Suppressor macrophage (primary cell): ENCODE measurements at places on chromosomes 3 and 15.

DNA sequence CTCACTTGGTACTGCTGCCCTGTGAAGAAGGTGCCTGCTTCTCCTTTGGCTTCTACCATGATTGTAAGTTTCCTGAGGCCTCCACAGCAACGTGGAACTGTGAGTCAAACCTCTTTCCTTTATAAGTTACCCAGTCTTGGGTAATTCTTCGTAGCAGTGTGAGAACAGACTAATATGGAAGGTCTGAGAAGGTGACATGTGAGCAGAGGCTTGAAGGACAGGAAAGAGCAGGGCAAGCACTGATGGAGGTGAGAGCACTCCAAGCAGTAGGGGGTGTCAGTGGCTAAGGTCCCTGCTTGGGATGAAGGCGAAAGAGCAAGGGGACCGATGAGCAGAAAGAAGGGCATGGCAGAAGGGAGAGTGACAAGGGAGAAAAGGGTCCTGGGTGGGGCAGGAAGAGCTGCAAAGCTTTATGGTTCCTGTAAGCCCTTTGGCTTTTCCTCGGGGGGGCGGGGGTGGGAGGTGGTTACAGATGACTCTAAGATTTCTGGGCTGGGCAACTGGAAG, 3.5 kb downstream of the EIF4E3 start:
- DNase-seq, result peak; percentile 23

DNA sequence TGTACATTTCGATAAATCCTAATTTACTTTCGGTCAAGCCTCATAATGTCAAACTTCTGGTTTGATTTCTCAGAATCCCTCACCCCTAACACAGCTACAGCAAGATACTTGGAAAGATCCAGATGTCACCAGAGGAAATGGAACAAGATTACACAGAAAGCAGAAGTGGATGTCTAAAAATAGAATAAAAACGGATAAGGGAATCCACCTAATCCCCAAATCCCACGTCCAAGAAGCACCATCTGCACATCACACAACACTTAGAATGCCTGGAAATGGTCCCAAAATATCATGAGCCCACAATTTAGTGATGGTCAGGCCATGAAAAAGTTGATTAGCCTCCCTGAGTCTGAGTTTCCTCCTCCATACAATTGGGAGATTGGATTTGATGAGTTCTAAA, 61.7 kb downstream of the AGTR1 start:
- no peak for DNase-seq

- no peak for DNase-seq
Observed at GRCh38 chr3:48595075-48595525, at the start of gene COL7A1. Gene COL7A1 (minus strand): TSS chr3:48595329. CDS start chr3:48595159, 170 bp downstream.

GRCh38 chr3:100108464-100109079, 5.7 kb downstream of the FILIP1L start:
- DNase-seq, result no peak

DNA sequence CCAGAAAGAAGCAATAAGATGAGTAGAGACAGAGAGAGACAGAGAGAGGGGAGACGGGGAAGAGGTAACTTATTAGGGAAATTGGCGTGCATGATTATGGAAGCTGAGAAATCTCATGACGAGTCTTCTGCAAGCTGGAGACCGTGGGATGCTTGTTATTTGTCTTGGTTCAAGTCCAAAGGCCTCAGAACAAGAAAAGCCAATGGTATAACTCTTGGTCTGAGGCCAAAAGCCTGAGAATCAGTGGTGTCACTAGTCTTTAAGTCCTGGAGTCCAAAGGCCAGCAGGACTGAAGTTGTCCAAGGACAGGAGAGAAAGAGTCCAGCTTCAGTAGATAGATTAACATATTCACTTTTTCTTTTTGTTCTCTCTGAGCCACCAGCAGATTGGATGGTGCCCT, 613.6 kb downstream of the CADM2 start:
- no peak for DNase-seq
